ENCODE measurements at places on chromosomes 6 and 20.

DNA sequence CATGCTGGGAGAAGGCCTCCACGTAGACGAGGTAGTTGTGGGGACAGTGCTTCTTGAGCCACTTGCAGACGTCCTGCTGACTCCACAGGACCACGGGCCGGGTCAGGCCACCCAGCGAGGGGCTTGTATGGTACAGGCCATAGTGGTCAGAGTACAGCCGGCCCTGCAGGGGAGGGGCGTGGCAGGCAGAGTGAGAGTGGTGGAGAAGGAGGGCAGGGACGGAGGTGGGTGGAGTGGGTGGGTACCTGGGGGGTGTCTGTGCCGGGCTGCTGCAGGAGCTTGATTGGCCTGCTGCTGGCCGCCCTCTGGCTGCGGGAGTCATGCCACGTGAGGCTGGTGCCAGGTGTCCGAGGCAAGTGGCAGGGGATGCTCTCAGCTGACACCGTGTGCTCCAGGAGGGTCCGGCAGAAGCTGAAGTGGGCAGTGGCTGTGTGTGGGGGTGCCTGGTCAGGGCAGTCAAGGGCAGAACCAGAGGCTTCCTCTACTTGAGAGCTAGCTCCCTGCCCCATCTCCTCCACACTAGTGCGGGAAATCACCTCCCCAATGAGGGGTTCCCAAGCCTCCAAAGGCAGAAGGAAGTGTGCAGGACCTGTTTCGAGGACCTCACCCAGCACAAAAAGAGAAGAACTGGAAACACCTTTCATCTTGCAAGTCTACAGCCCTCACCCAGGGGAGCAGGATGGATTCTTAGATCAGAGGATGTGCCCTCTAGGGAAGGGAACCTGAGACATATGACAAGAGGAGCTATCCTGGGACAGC is 2.3 kb downstream of the SAMD10 start:
- no peak for DNase-seq

GRCh38 chr20:60317401-60317800 is 359.2 kb downstream of the CDH26 start:
- DNase-seq: no peak

DNA sequence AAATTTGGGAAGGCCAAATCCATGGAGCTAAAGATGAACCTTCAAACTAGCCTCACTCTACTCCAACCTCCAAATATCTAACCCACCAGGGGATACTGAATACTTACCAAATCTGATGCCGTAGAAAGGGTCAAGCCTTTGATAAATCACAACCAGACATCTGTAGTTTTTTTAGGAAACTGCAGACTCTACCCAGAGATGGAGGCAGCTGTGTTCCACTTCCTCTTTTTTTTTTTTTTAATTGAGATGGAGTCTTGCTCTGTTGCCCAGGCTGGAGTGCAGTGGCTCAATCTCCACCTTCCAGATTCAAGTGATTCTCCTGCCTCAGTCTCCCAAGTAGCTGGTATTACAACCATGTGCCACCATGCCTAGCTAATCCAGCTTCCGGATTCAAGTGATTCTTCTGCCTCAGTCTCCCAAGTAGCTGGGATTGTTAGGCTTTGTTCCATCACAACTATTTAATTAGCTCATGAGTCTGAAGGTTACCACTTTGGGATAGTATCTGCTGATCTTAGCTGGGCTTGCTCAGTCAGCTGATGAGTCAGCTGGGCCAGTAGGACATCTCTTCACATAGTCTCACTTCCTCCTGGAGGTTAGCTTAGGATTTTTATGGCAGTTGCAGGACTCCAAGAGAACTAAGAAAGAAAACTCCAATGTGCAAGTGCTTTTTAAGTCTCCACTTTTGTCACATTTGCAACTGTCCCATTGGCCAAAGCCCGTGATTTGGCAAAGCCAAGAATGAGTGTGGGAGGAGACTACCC is 13.3 kb downstream of the FRK start:
- no peak for DNase-seq

DNA sequence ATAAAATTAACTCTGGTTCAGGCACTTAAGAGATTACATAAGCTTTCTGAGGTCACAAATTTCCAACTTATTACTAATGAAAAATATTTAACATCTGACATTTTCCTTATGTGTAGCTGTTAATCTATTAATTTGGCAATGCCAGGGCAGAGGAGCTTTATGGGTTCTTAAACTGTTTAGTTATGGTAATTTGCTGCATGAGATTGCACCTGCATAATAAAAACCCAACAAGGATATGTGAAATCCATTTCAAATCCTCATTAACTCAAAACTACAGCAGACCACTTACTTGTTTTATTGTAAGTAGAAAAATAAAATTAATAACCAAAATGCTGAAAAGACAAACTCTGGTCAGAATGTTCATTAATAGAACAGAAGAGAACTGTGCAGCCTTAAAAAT is 98.1 kb downstream of the PREP start:
- no peak for DNase-seq

DNA sequence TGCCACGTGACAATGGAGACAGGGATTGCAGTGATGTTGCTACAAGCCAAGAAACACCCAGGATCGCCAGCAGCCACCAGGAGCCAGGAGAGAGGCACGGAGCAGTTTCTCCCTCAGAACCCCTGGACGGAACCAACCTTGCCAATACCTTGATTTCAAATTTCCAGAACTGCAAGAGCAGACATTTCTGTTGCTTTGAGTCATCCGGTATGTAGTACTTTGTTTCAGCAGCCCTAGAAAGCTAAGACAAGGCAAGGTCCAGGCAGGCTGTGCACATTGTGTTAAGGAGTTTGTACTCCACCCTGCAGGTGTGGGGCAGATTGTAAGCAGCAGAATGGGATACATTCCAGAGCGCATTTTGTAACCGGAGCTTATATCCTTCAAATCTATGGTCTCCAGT is 48.3 kb downstream of the TRERF1 start:
- DNase-seq: no peak

DNA sequence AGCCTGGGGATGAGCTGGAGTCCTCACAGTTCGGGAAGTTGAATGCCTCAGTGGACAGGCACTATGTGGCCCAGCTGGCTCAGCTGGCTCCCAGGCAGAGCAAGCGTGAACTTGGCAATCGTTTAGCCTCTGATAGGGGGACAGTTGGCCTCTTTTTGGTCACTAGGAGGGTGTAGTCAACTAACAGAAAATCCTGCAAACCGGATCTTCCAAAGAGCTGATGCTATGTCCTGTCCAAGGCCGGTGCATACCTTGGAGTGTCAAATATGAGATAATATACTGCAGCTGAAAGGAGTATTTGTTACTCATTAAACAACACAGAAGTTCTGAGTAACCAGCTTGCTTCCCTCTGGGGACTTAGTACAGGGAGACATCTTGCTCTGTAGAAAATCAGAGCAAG is 126.2 kb upstream of the EXOC2 start:
- no peak for DNase-seq

DNA sequence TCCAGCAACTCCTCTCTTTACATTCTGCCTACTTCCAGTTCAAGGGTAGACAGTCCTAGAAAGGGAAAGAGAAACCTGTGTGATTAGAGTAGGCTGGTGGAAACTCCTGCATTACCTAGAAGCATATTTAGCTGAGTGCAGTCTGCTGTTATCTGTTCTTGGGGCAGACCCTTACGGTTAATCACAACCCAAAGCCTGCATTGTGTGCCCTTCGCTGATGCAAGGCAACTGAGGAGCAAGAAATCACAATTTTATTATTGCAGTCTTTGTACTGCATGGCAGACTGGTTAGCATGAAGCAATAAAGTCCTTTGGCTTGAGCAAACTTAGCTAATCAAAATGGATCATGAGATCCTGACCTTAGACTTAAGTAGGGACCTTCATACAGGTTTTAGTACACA is 1.5 kb upstream of the GOPC start:
- no peak for DNase-seq

DNA sequence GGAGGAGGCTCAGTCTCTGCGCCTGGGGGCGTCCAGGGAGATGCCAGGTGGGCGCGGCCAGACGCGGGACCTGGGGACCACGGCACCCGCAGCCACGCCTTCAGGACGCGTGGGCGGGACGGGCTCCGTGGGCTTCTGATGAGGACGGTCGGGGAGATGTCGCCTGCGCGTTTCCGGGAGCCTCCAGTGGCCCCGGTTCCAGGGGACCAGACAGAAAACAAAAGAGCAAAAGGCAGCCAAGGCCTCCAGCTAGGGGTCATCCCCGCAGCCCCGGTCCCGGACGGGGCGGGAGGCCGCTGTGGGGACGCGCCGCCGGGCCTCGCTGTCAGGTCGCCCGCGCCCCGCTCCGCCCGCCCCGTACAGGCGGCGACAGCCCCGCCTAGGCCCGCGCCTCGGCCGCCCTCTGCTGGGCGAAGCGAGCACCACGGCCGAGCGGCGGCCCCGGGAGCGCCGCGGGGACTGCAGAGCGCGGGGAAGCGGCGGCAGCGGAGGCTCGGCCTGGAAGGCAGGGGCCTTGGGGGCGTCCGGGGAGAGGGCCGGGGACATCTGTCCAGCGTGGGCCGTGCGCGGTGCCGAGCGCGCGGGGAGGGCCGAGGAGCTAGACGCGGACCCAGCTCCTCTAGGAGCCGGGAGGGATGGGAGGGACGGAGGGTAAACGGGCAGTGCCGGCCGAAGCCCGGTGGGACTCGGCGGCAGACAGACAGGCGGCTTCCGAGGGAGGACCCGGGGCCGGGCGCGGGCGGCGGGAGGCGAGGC is 48.7 kb downstream of the TMEM242 start:
- peak; percentile 97 for DNase-seq

DNA sequence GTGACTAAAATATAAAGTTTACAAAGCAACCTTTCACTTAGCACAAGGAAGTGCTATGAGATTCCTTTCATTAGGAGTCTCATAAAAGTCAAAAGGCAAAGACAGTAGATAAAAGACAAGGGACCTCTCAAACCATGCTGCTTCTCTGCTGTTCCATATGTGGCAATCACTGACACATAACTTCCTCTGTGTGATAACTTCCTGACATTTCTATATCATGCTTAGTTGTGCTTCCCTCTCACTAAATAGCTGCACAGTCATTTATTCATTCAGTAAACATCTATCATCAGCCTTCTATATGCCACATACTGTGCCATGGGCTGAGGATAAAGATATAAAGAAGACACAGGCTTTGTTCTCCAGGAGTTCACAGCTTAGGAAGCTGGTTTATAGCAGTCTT is 214.8 kb upstream of the GRIK2 start:
- no peak for DNase-seq

- DNase-seq: no peak
Measured at GRCh38 chr6:1242021-1242420, 69.9 kb upstream of the FOXQ1 start.

- DNase-seq: no peak
Measured at GRCh38 chr6:903761-904160, 210.8 kb upstream of the EXOC2 start.

GRCh38 chr6:31446481-31446880 is 43.1 kb downstream of the MICA start:
- DNase-seq: no peak

GRCh38 chr20:51193066-51193772 is 170.3 kb upstream of the KCNG1 start:
- DNase-seq: no peak

DNA sequence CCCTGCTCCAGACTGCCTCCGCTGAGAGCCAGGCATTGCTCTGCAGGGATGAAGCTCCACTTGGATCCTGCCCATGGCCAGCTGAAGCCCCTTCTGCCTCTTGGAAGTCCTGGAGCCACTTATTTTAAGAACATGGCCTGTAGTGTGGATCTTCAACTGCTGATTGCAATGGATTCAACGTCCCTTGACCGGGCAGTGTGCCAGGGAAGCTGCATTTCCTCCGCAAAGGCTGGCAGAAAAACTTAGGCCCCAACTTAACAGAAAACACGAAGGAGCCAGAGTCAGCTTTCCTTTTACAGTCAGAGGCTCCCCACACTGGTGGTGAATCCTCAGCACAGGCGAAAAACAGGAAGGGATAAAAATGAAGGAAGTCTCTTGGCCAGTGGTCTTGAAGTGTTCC is 26.3 kb upstream of the FOXQ1 start:
- DNase-seq: no peak

DNA sequence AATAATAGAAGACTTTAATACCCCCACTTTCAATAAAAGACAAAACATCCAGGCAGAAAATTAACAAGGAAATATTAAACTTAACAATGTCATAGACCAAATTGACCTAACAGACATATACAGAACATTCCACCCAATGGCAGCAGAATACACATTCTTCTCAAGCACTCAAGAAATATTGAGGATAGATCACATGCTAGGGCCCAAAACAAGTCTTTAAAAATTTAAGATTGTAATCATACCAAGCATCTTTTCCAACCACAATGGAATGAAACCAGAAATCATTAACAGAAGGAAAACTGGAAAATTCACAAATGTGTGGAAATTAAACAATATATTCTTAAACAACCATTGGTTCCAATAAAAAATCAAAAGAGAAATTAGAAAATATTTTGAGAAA is 161.0 kb downstream of the COL12A1 start:
- no peak for DNase-seq

DNA sequence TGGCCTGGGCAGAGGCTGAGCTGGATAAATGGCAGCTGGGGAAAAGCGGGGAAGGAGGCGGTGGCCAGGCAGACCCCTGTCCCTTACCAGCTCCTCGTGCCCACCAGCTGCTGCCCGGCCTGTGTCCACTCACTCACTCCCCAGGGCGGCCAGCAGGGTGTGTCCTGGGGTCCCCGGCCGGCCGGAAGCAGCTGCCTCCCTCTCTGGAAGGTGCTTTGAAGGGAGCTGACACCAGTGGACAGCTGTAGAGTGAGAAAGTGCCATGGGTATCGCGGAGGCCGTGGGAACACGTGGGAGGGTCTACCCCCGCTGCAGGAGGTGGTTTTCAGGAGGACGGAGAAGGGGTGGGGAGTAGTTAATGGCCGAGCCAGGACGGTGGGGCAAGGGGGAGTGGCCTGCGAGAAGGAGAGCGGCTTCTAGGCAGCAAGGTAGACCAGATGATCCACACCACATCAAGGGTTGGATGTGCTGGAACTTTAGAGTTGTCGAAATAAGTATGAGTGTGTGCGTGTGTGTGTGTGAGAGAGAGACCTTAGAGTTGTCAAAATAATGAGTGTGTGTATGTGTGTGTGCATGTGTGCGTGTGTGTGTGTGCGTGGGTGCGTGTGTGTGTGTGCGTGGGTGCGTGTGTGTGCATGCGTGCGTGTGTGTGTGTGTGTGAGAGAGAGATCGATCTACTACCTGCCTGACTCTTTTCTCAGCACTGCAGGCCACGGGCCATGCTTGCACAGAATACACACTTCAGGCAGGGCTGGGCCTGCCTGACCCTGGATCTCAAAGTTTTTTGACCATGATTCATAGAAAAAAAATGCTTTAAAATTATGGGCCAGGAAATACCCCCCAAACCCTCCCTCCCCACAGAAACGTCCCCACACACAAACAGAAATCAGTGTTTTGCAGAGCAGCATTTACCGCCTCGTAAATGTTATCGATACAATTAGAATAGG is 43.9 kb downstream of the CDH4 start:
- DNase-seq: no peak

- no peak for DNase-seq
Measured at GRCh38 chr6:30891816-30892538, 7.7 kb downstream of the DDR1 start.

- DNase-seq: peak; percentile 42
Measured at GRCh38 chr6:32940656-32941213, at the start of gene HLA-DMB. TSS of gene HLA-DMB (minus strand) at chr6:32941028. CDS start at chr6:32940807, 221 bp downstream.

Data from GM12891 (cell line).